Astrocyte (in vitro differentiated cells and primary cell): ENCODE measurements at places on chromosomes 3 and 15. TPM values are rescaled to one million over a fixed set of nuclear protein-coding genes. Genes with fewer than 3 reads are reported as not detected.

GRCh38 chr15:64460724-64461720, 644 bp downstream of the ZNF609 start:
- H3K4me1 ChIP-seq: peaks cover 26% of the 10 kb centered on the region
- peak overlapping the region; percentile 48 for H3K27ac ChIP-seq
- peak; percentile 74 for DNase-seq

DNA sequence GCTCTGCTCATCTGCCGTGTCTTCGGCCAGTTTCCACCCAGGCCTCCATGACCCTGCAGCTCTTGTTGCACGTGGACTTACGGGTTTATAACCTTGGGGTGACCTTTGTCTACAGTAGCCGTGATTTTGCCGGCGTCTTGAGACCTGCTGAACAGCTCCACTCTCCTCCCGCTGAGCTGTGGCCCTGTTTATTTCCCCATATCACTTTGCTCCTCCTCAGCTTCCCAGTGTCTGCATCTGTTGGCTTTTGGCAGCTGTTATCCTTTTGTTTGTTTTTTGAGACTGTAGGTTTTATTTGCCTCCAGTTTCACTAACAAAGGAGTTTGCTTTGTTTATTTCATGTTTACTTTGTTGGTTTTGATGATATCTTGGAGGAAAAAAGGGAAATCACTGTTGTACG, 29.3 kb upstream of the SLC28A1 start:
- no peaks in the 10 kb centered on the region for H3K4me1 ChIP-seq
- no peak overlapping the region for H3K4me3 ChIP-seq
- no peak for DNase-seq

- DNase-seq: no peak
- H3K4me3 ChIP-seq: no peak overlapping the region
- H3K4me1 ChIP-seq: no peaks in the 10 kb centered on the region
- H3K27ac ChIP-seq: no peak overlapping the region
Measured at GRCh38 chr15:41150279-41150678, 34.2 kb upstream of the INO80 start.

- DNase-seq: no peak
- H3K4me3 ChIP-seq: no peak overlapping the region
- H3K27ac ChIP-seq: no peak overlapping the region
Measured at GRCh38 chr15:80536231-80536630, 132.0 kb downstream of the ARNT2 start.

GRCh38 chr15:56568466-56569167, 103.7 kb upstream of the MNS1 start:
- no peak overlapping the region for H3K4me3 ChIP-seq
- H3K36me3 ChIP-seq: no peaks in the 10 kb centered on the region
- no peaks in the 10 kb centered on the region for H3K4me1 ChIP-seq
- H3K27ac ChIP-seq: no peak overlapping the region
- no peaks in the 10 kb centered on the region for H3K27me3 ChIP-seq

GRCh38 chr3:76198086-76198485, 412.7 kb upstream of the ZNF717 start:
- no peak for DNase-seq
- no peaks in the 10 kb centered on the region for H3K36me3 ChIP-seq
- no peaks in the 10 kb centered on the region for H3K4me1 ChIP-seq
- no peak overlapping the region for H3K27ac ChIP-seq
- no peaks in the 10 kb centered on the region for H3K27me3 ChIP-seq

DNA sequence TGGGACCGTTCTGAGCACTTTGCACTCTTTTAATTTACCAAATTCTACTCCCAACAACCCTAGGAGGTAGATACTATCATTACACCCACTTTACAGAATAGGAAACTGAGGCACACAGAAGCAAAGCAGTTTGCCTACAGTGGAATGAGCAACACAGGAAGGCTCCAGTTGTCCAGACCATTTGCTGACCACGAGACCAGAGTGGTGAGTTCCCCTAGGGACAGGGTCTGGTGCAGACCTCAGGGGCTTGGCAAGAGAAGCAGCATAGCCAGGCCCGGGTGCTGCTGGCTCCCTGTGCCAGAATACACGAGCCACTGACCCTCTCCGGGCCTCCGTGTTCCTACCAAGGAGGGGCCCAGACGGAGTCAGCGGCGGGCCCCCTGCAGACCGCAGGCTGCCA, 26.5 kb downstream of the PLXND1 start:
- no peak overlapping the region for H3K4me3 ChIP-seq
- no peak overlapping the region for H3K27ac ChIP-seq
- H3K4me1 ChIP-seq: no peaks in the 10 kb centered on the region
- no peak for DNase-seq
- no peaks in the 10 kb centered on the region for H3K27me3 ChIP-seq
- no peaks in the 10 kb centered on the region for H3K36me3 ChIP-seq

GRCh38 chr15:77870195-77871065, 207.1 kb downstream of the TBC1D2B start:
- DNase-seq: peak; percentile 27
- peaks cover 4% of the 10 kb centered on the region for H3K4me1 ChIP-seq
- H3K36me3 ChIP-seq: no peaks in the 10 kb centered on the region
- H3K4me3 ChIP-seq: no peak overlapping the region

DNA sequence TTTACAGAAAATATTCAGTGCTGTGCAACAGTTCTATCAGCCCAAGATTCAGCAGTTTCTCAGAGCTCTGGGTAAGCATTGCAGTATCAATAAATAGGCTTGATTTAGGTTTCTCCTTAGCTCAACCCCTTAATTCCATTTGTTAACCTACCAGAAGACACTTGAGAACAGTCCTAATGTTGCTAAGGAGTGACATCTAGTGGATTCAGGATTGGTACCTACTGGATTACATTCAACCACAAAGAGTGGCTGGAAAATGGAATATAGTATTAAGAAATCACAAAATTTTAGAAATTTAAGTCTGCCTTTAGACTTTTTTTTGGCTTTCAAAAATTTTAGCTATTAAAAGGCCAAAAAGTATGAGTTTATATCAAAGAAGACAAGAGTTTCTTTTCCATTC, 34.7 kb downstream of the POLG start:
- H3K27me3 ChIP-seq: no peaks in the 10 kb centered on the region
- peaks cover 13% of the 10 kb centered on the region for H3K36me3 ChIP-seq
- no peaks in the 10 kb centered on the region for H3K4me1 ChIP-seq
- DNase-seq: peak; percentile 23
- no peak overlapping the region for H3K4me3 ChIP-seq

DNA sequence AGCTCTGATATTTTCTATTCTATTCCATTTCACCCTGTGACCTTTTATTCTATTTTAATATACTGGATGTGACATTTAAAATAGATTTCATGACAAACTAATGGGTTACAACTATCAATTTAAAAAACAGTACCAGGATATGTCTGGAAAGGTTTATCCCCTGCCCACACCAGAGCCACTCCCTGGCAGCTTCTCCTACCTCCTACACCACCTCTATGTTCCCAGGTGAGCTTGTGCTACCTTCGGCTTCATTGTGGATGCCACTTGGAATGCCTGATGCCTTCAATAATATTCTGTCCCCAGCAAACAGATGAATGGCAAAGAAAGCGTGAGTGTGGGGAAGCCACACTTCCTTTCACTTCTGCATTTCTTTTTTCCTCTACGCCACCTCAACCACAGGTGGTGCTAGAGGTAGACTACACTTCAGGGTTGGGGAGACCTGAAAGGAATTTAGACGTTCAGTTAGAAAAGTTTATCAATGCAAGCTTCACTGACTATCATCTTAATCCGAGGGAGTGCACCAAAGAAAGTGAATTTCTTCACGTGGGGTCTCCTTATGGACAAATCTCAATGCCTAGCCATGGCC, 213.0 kb downstream of the SSR3 start:
- no peaks in the 10 kb centered on the region for H3K36me3 ChIP-seq
- no peak overlapping the region for H3K4me3 ChIP-seq
- H3K4me1 ChIP-seq: no peaks in the 10 kb centered on the region
- H3K27me3 ChIP-seq: no peaks in the 10 kb centered on the region

DNA sequence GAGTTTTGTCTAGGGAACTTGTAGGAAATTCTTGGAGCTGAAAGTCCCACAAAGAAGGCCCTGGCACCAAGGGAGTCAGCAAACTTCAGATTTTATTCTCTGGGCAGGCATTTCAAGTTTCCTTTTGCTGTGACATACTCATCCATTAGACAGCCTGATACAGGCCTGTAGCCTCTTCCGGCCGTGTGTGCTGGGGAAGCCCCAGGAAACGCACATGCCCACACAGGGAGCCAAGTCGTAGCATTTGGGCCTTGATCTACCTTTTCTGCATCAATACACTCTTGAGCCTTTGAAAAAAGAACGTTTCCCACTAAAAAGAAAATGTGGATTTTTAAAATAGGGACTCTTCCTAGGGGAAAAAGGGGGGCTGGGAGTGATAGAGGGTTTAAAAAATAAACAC, 15.0 kb downstream of the TIGIT start:
- DNase-seq: no peak
- no peaks in the 10 kb centered on the region for H3K4me1 ChIP-seq
- no peak overlapping the region for H3K27ac ChIP-seq
- H3K4me3 ChIP-seq: no peak overlapping the region

- H3K4me3 ChIP-seq: no peak overlapping the region
- H3K4me1 ChIP-seq: peaks cover 3% of the 10 kb centered on the region
- no peaks in the 10 kb centered on the region for H3K36me3 ChIP-seq
- no peak for DNase-seq
Measured at GRCh38 chr15:63388511-63388910, 6.9 kb upstream of the CA12 start.

- H3K27ac ChIP-seq: peak overlapping the region; percentile 8
- H3K4me3 ChIP-seq: no peak overlapping the region
- H3K36me3 ChIP-seq: no peaks in the 10 kb centered on the region
- DNase-seq: peak; percentile 54
- H3K4me1 ChIP-seq: peaks cover 38% of the 10 kb centered on the region
- no peaks in the 10 kb centered on the region for H3K27me3 ChIP-seq
Measured at GRCh38 chr3:192851821-192852372, 65.8 kb downstream of the MB21D2 start.

DNA sequence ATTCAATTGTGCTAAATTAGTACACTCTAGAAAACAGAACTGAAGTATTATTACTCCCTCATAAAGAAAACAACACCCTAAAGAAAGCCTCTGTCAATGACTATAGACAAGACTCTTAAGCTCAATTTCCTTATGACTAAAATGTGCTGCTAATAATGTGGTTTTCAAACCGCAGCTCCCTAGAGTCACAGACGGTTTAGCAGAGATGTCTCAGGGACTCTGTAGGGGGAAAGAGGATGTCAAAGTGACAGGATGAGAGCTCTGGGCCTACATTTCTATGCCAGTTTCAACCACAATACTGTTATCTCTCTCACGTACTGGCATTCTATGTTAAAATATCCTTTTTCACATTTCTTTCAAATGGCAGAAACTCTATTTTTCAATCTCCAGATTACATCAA, 37.6 kb upstream of the WDR49 start:
- no peaks in the 10 kb centered on the region for H3K4me1 ChIP-seq
- H3K4me3 ChIP-seq: no peak overlapping the region
- peaks cover 12% of the 10 kb centered on the region for H3K36me3 ChIP-seq
- DNase-seq: no peak
- no peaks in the 10 kb centered on the region for H3K27me3 ChIP-seq
- H3K27ac ChIP-seq: no peak overlapping the region

DNA sequence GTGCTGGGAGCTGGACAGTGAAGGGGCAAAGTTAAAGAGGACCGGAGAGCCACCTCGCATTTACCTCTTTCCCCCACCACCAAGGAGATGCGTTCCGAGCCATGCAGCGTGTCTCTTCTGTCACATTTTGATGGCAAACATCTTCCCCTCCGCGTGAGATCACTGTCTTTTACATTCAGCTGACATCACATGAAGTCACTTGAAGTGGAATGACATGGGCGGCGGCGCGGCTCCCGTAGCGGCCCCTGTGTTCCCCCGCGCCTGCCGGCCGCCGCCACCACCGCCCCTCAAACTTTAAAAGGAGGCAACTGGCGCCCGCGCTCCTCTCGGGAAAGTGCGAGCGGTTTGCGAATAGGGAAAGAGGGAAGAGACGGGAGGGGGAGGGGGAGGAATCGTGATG, at the start of gene FEZF2:
Gene FEZF2, minus strand, starts transcription at position 336 of the 400 bp plus-strand sequence. CDS start 682 bp downstream, outside the sequence.
- H3K27me3 ChIP-seq: peaks cover 92% of the 10 kb centered on the region
- peak within 1 kb of the TSS; percentile 52 for H3K4me3 ChIP-seq
- peaks cover 6% of the 10 kb centered on the region for H3K4me1 ChIP-seq
- H3K27ac ChIP-seq: no peak within 1 kb of the TSS
- no peak for DNase-seq

- no peaks in the 10 kb centered on the region for H3K36me3 ChIP-seq
- H3K4me1 ChIP-seq: peaks cover 13% of the 10 kb centered on the region
Measured at GRCh38 chr3:115626006-115626409, 2.7 kb downstream of the GAP43 start.

DNA sequence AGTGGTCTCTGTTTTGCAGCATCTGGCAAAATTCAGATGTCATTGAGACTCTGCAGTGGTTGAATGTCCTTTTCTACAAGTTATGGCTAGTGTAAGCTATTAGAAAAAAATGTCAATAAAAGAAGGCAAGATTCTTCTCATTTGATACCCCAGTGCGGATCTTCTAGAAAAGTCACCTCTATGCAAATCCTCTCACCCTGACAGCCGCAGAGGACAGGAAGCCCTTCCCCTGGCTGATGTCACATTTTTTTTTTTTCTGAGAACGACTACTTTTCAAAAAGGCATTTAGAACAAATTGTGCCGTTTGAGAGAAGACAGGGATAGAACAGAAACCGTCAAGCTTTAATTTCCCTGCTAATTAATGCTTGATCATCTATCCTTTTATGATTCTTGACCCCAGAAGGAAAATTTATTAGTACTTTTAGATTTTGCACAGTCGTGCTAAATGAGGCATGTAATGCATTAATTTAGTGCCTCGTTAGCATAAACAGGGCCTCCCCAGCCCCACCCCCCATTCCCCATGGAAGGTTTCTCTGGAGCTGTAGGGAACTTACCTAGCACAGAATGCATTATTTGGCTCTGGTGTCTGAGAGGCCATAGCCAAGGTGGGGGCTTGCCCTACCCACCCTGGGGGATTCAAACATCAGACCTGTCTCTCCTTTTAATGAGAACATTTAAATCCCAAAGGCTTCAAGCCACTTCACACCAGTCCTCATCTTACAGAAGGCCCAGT, 183.8 kb downstream of the OPA1 start:
- no peaks in the 10 kb centered on the region for H3K36me3 ChIP-seq
- H3K4me1 ChIP-seq: peaks cover 13% of the 10 kb centered on the region
- H3K4me3 ChIP-seq: no peak overlapping the region

MAP6D1 gene
- 4.6 and 4.8 TPM in 2 replicates for total RNA-seq

SLC22A13 gene
- 0.72 and 1.8 TPM in 2 replicates for total RNA-seq

XCR1 gene
- total RNA-seq: not detected in 2 replicates

CTXND1 gene
- not detected in 2 replicates for total RNA-seq

ADGRG7 gene
- total RNA-seq: not detected in 2 replicates

LINGO1 gene
- 4.5 and 5.7 TPM in 2 replicates for total RNA-seq

LMOD3 gene
- total RNA-seq: 0.07 TPM in 1 of 2 replicates, not detected in the other
